NCI-H510A treated with DMSO at 0.1 percent for 48 hours (cell line): ENCODE measurements at places on chromosomes 2 and 18.

DNA sequence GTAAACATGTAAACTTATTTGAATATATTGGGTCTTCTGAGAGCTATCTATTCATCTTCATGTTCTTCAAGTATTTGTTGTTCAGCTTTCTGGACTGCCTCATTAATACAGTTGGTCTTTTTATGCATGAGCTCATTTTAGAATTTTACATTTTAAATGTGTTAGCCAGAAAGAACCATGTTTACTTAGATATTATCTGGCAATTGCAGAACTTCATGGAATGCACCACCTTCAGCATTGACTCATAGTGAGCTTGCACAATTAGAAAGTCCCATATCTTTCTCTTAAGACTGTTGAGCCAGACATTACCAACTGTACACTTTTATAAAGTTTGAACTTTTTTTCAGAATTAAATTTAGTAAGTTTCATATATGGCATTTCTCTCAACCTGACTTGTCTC is 536.7 kb downstream of the RIT2 start:
- no peak for DNase-seq

- no peak for DNase-seq
Measured at GRCh38 chr2:77823028-77823427, 300.9 kb upstream of the LRRTM4 start.

DNA sequence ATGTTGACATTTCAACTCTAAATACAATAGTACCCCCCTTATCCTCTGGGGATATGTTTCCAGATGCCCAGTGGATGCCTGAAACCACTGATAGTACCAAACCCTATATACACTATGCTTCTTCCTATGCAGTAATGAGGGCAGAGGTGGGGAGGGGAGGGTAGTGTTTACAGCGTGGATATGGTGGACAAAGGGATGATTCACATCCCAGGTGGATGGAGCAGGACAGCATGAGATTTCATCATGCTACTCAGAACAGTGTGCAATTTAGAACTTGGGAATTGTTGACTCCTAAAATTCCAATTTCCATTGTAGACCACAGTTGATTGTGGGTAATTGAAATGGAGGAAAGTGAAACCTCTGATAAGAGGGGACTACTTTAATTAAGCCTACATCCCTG is 75.4 kb downstream of the TSN start:
- DNase-seq: no peak

GRCh38 chr2:21891191-21891590 is 767.4 kb downstream of the TDRD15 start:
- DNase-seq: no peak

DNA sequence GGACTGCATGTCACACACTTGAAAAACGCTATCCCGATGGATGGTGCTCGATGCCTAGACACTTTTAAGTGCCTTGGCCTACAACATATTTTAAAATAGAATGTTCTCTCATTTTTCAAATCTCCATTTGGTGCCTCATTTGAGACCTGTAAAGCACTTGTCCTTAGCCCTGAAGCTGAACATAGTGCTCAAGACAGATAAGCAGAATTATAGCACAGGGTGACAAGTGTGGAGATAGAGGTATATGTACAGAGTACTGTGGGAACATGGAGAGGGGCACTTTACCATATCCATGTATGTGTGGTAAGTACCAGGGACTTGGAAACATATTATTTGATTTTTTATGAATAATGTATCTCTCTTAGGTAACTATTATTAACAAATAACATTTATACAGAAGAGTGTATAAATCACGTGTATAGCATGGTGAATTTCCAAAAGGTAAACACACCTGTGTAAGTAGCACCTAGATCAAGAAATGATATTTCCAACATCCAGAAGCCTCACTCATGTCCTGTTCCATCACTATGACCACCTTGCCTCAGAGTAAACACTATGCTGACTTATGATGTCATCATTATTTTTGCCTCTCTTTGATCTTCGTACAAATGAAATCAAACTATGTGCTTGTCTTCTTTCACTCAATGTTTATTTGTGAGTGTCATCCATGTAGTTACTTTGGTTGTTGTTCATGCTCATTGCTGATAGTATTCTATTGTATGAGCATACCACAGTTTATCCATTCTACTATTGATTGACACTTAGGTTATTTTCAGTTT is 103.6 kb downstream of the BABAM2 start:
- no peak for DNase-seq

DNA sequence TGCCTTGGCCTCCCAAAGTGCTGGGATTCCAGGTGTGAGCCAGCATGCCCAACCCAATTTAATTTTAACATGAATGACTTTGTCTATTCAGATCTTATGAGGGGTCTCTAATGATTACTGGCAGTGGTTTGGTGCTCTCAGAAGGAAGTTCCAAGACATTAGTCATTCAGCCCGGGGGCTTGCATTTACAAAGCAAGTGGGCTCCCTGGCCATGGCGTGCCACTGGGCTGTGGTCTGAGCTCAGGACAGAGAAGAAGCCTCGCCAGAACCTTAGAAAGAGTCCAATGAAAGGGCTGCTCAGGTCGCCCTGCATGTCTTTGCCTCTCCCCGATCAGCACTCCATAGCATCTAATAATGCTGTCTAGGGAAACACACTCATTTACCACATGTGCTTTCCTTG is 182.6 kb upstream of the CHAC2 start:
- DNase-seq: no peak

DNA sequence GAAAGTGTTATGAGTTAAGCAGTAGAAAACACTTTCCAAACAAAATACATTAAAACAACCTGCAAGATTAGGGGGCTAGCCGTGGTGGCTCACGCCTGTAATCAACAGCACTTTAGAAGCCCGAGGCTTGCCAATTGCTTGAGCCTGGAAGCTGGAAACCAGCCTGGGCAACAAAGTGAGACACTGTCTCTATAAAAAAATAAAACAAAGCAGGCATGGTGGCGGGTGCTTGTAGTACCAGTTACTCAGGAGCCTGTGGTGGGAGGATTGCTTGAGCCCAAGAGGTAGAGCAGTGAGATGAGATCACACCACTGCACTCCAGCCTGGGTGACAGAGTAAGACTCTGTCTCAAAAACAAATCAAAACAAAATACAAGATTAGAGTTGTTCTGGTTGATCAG is 208.3 kb downstream of the ERBB4 start:
- DNase-seq: no peak

GRCh38 chr2:113791697-113792590 is 35.5 kb upstream of the SLC35F5 start:
- no peak for DNase-seq

GRCh38 chr2:74317701-74318100 is 25.5 kb downstream of the SLC4A5 start:
- DNase-seq: no peak

DNA sequence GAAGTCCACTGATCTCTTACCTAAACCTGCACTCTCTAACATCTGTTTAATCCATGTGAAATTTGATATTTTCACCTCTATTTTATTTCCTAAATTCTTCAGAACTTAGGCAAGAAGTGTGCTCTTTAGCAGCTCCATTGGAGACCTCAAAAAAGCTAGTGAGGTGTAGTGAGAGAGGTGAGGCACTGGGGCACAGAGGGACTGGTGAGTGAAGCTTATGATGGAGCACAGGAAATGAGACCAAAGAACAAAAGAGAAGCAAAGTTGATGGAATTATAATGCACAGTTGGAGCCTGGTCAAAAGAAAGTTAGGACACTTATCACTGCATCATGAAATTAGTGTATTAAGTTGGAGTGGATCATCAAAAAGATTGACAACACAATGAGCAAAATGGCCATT is 1050.7 kb upstream of the NRXN1 start:
- DNase-seq: no peak

- no peak for DNase-seq
Measured at GRCh38 chr18:69969491-69969890, 21.8 kb upstream of the CD226 start.

GRCh38 chr2:120520454-120520853 is 174.5 kb downstream of the INHBB start:
- DNase-seq: no peak

- DNase-seq: no peak
Measured at GRCh38 chr2:156083763-156084493, 248.6 kb downstream of the NR4A2 start.

- DNase-seq: no peak
Measured at GRCh38 chr2:1370461-1370860, 42.8 kb upstream of the TPO start.

- DNase-seq: peak; percentile 96
Measured at GRCh38 chr2:206159346-206160124, at the start of the genes EEF1B2 and NDUFS1. TSS of gene EEF1B2 (plus strand) at chr2:206159895. CDS start at chr2:206159980, 85 bp downstream. TSS of gene NDUFS1 (minus strand) at chr2:206159444. CDS start at chr2:206153678, 5,766 bp downstream.

DNA sequence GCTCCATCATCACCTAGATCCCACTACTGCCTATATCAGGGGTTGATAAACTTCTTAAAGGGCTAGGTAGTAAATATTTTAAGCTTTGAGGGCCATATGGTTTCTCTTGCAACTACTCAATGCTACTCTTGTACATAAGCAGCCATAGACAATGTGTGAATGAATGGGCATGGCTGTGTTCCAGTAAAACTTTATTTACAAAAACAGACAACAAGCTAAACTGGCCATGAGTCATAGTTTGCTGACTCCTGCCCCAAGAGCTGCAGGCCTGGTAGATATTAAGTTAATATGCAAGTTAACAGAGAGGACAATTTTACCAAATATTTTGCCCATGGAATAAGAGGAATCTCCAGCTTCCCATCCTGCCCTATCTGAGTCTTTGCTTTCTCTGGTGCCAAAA is 29.8 kb upstream of the MYO3B start:
- DNase-seq: no peak

- peak; percentile 78 for DNase-seq
Measured at GRCh38 chr18:75802681-75803080, 375.2 kb upstream of the SMIM21 start.

DNA sequence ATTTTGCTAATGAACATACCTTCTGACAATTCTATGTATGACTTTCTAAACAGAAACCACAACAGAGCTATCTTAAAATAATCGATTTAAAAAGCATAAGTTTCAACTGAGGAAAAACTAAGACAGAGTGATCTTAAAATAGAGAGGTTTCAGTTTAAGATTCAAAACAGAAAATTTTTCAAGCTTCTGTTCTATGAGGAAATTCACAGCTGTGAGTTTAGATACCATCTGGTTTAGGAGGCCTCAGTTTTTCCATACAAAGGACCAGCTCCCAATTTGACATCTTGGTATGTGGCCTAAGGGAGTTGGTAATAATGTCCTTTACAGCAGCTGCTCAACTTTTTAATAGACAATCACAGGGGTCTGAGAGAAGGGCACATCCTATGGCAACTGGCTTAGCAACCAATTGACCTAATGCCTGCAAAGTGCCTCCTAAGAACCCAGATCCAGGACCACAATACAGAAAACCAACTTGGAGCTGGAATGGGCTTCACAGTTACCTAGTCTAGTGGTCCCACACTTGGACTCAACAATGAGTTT is 39.7 kb downstream of the MDH1 start:
- no peak for DNase-seq

- DNase-seq: no peak
Measured at GRCh38 chr2:8215982-8216381, 465.9 kb upstream of the ID2 start.

- no peak for DNase-seq
Measured at GRCh38 chr2:80968450-80968849, 663.9 kb upstream of the LRRTM1 start.

- no peak for DNase-seq
Measured at GRCh38 chr18:37334631-37335408, 230.8 kb downstream of the CELF4 start.

DNA sequence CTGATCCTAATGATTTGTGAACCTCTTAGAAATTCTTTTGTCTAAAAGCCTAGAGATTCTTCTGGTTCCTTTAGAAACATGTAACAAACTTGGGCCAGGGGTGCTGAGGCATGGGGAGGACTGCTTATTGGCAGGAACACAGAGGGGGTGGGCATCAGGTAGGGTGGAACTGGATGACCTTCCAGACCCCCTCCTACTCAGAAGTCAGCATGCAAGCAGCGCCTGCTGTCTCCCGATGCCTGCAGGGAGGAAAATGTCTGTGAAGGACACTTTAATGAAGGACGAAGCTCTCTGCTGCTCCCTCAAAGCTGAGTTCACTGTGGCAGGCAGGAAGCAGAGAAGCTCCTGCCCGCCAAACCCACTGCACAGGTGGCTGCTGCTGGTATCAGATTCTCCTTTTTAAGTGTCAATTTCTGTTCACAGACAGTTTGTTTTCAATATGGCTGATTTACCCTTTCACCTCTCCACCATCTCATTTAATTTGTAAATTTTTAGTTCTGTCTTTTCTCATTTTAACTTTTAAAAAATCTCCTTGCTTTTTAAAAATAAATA is 19.4 kb downstream of the COA5 start:
- no peak for DNase-seq

GRCh38 chr2:126778561-126779501 is 119.9 kb upstream of the TEX51 start:
- no peak for DNase-seq

GRCh38 chr2:170122883-170123547 is 54.9 kb upstream of the MYO3B start:
- DNase-seq: peak; percentile 50

- DNase-seq: no peak
Measured at GRCh38 chr2:262117-262516, 1.7 kb downstream of the SH3YL1 start.

- DNase-seq: no peak
Measured at GRCh38 chr2:181752301-181752700, 72.0 kb upstream of the NEUROD1 start.

DNA sequence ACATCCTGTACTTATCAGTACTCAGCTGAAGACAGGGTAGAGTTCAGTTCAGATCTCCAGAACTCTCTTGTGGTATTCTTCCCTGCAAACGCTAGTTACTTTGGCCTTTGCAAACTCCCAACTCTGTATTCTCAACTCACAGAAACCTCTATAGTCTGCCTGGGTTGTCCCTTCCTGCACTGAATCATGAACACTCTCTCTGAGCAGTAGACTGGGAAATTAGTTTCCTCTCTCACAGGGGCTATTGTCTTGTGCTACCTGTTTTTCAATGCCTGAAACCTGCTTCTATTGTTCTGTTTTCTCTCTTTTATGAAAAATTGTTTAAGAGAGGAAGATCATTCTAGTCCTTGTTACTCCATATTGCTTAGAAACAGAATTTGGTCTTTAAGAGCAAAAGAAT is 134.7 kb downstream of the VIT start:
- no peak for DNase-seq

DNA sequence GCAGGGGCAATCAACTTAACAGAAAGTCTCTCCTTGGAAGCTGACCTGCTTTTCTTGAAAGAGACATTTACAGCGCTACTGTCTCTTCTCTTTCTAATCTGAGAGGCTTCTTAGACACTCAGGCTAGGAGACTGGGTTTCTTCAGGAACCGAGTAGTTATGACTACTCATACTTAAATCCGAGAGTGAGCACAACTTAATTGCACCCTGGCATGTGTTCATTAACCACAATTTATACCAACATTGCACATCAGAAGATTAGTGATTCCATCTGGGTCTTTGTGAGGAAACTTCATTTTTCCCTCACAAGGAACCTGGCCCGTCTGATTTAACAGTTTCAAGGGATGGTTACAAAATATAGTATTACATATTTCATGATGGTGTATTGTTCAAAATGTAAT is 176.9 kb downstream of the UBE2E3 start:
- no peak for DNase-seq

GRCh38 chr2:218788529-218789255 is 6.7 kb downstream of the CYP27A1 start:
- DNase-seq: no peak
